ENCODE measurements at places on chromosomes 1 and 21.

DNA sequence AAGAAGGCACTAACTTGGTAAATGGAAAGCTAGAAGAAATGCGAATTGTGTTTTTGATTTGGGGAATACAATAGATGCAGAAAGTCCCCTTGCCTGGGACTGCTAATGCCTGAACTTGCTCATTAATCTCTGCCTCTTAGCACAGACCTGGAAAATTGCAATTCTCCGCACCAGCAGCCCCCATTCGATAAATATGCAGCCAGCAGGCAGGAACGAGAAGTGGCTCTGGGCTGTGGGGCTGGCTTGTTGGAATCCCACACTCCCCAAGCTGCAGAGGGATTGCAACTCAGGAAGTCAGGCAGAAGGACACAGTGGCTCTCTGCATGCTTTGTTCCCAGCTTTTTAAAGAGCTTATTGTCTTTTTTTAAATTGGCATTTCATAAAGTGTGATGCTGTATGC lies 51.3 kb downstream of the PCP4 start:
- DNase-seq: no peak

GRCh38 chr1:1754051-1754815 lies 24.0 kb downstream of the NADK start:
- no peak for DNase-seq

DNA sequence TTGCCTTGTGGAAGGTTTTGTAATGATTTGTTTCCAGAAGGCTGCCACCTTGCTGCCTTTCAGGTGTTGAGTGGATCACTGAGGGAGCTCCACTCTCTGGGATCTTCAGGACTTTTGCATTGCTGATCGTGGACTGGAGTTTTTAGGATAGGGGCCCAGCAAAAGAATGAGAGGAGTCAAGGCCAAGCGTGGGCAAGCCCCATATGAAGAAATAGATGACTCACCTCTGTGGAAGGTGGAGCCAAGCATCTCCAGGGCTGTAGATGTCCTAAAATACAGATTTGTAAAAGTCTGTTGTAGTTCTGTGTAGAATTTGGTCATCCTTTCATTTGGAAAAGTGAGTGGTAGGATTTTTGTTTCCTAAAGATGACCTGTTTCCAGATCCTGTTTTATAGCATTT lies 67.0 kb downstream of the ST3GAL3 start:
- DNase-seq: no peak

DNA sequence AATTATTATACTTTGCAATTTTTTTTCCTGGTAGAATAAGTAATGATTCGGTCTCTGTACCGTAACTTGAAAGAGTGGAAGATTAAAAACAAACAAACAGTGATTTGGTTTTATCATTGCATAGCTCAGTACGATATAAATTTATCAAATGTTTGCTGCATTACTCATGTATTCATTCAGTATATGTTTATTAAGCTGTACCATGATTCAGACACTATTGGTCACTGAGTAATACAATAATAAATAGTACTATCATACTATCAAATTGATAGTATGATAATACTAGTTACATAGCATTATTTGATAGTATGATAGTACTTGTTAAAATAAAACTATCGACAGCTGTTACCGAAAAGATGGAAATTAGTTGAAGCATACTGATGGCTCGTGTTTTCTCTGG lies 12.1 kb downstream of the CENPF start:
- DNase-seq: no peak

- DNase-seq: no peak
Observed at GRCh38 chr1:211518330-211519289, 26.6 kb upstream of the RD3 start.

DNA sequence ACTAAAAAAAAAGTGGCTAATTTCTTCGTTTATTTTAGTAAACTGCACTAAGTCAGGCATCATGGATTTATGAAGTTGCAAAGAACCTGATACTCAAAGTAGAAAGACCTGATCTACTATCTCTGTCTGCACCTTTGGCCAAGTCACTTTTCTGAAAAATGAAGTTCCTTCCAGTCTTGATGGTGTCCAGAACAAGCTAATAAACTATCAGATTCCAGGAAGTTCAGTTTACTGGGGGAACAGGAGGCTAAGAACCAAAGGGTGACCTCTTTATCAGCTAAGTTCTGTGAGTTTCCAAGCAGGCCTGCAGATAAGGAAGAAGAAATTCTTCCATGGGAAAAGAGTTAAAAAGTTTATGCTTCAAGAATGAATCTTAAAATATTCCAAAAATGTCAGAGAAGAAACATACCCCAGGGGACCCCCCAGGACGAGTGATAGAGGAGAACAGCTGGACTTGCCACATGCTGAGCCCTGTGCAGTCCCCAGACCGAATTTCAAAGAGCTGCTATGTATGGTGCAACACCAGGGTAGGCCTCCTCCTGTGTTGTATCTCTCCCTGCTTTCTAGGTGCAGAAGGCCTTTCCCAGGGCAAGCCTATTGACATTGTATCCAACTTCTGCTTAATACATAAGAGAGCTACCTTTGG lies 72.8 kb upstream of the FGGY start:
- DNase-seq: no peak

DNA sequence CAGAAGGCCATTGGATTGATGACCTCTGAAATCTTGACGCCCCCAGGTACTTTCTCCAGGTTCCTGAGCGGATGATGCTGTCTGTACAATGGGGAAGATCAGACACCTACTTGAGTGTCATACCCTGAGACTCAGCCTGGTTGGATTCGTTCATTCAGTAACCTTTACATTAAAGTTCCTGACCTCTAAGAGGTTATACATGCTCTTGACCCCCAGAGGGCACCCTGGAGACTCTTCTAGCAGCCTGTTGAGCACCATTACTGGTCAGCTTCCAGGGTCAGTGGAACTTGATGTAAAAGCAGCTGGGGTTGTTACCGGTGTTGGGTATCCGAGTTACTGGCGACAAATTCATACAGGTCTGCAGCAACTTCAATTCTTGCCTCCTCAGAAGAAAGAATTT lies 114.3 kb upstream of the ZNF678 start:
- no peak for DNase-seq

- no peak for DNase-seq
Observed at GRCh38 chr1:74205266-74205665, 7.2 kb downstream of the FPGT start.

- DNase-seq: no peak
Observed at GRCh38 chr1:189960769-189961168, 516.9 kb downstream of the BRINP3 start.

DNA sequence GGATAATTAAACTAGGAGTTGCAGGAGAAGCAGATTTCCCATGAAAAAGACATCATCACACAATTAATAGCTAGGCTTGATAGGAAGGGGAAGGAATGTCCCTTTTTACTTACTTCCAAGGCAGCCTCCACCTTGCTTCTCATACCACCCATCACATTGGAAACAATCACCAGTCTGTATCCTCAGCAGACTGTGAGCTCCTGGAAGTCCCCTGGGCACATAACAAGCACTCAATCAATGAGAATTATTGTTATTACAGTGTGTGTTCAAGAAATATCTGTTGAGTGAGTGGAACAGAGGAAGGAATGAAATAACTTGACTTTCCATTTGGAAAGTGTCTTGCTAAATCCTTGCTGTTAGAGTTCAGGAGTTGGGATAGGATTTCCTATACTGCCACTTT lies 36.2 kb downstream of the HIVEP3 start:
- no peak for DNase-seq

- DNase-seq: peak; percentile 2
Observed at GRCh38 chr1:238401144-238401543, 510.4 kb upstream of the ZP4 start.

- DNase-seq: no peak
Observed at GRCh38 chr1:110857964-110858948, 14.7 kb upstream of the CD53 start.

GRCh38 chr1:60990714-60991090 lies 91.7 kb upstream of the NFIA start:
- no peak for DNase-seq

DNA sequence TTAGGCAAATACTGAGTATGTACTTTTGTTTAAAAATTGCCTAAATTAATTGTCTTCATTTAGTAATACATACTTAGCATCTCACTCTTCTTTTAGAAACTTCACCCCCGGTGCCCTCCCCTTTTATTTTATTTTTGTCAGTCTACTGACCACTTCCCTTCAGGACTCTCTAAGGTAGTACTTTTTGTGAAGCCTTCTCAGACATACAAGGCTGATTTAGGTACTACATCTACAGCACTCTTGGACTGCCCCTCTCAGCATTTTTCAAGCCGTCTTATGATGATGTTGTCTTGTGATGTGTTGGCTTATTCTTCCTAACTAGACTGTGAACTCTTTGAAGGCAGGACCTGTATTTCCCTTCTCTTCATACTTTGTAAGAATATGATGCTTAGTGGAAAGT lies 24.7 kb downstream of the RPS6KC1 start:
- no peak for DNase-seq

DNA sequence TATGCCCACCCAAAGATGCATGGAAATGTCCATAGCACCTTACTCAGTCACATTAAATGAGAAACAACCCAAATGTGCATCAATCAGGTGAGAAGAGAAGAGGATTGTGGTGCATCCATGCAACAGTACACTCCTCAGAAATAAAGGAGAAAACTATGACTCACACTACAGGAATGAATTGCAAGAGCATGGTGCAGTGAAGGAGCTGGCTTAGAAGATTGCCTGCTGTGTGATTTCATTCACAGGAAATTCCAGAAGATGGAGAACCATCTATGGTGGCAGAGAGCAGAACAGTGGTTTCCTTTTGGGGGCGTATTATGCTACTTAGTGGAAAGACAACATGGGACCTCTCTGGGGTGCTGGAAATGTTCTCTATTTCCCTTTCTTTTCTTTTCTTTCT lies 278.6 kb upstream of the AJAP1 start:
- DNase-seq: no peak

DNA sequence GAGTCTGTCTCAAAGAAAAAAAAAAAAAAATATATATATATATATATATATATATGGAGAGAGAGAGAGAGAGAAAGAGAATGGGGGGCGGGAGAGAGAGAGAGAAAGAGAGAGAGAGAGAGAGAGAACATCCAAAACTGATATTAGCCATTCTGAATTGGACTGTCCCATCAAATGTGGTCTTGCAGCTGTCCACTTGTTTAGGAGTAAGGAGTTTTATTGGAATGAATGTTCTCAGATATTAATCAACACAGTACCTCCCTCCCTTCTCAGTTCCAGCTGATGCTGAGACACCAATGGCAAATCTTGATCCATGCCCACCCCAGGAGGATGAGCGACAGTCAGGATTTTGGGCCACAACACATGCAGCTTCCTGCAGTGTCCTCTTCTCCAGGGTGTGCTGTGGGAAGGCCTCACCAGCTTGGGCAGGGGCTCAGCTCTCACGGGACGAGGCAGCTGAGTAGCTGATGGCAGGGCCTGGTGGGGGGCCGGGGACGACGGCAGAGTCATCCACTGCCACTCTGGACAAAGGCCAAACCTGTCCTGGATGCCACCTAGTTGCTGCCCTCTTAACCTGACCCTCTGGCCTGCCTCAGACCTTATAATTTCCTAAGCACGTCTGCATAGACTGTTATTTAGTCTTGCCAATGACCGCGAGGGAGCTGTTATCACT lies 9.3 kb upstream of the CLDN14 start:
- no peak for DNase-seq

DNA sequence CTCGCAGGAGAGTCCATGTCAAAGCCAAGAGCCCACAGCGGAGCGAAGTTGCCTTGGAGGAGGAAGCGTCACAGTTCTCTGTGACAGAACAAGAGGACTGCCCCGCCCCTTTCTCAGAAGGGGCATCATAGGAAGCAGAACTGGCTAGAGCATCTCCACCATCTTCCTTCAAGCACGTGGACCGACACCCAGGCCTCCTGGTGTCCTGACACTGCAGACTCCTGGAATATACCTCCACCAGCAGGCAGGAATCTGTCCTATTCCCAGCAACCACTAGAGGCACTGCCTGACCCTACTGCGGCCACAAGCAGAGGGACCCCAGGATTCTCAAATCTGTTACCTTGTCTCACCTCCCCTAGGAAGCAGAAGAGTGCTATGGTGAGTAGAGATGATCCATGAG lies 37.8 kb downstream of the GPA33 start:
- no peak for DNase-seq

- DNase-seq: no peak
Observed at GRCh38 chr1:208445758-208446203, 201.6 kb upstream of the PLXNA2 start.
